HCT116 (cell line): ENCODE measurements at places on chromosomes 5 and 9.
A peak's percentile ranks its signal among the peaks of the same experiment; 100 is the strongest.

GRCh38 chr5:56763182-56763581 lies 52.2 kb upstream of the MAP3K1 start:
- no peak for DNase-seq

DNA sequence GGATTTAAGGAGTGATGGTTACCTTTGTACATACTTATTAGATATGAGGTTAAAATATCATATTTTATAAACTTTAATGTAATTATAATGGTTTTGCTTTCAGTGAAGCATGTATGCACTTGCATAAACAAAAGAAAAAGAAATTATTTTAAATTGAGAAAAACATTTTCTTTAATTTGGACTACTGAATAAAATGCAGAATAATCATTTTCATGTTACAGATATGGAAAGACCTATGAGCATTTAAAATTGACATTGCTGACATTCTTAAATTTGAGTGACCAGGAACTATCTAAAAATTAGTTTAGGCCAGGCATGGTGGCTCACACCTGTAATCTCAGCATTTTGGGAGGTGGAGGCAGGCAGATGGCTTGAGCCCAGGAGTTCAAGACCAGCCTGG lies 49.2 kb downstream of the LIX1 start:
- DNase-seq, result no peak

GRCh38 chr9:108272349-108272899 lies 583.4 kb downstream of the ACTL7B start:
- DNase-seq, result peak; percentile 38

DNA sequence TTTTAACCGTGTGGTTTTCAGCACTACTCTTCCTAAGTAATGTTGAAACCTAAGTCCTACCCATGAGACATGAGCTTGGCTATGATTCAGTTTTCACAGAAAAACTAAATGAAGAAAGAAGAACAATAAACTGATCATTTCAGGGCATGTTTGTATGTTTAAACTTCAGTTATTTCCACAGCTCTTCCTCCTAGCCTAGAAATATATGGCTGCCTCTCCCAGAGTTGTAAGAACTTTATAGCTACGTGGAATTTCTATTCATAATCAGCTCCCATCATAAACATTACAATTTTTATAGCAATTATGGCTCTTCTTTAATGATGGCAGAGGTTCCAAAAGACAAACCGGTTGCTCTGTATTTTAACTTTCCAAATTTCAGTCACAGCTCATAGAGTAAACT lies 314.7 kb upstream of the ADAMTSL1 start:
- no peak for DNase-seq

- DNase-seq, result no peak
Measured at GRCh38 chr9:37300620-37301019, 121.9 kb upstream of the GRHPR start.

- no peak for DNase-seq
Measured at GRCh38 chr9:128838338-128838737, 8.7 kb upstream of the SPOUT1 start.

DNA sequence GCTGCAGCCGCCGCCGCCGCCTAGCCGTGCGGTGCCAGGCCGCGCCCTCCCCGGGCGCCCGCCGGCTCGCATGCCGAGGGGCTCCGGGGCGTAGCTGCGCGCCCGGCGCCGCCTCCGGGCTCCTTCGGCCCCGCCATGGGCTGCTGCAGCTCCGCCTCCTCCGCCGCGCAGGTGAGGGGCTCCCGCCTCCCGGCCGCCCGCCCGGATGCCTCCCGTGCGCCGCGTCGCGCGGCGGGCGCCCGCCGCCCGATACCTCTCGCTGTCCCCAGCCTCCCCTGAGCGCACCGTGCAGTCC lies 230 bp downstream of the SLC44A1 start:
- DNase-seq, result no peak

GRCh38 chr5:72390836-72391235 lies 70.7 kb downstream of the PTCD2 start:
- no peak for DNase-seq

- DNase-seq, result no peak
Measured at GRCh38 chr9:84839541-84839940, 170.0 kb downstream of the NTRK2 start.

- DNase-seq, result no peak
Measured at GRCh38 chr9:70668751-70669150, 254.3 kb upstream of the KLF9 start.

DNA sequence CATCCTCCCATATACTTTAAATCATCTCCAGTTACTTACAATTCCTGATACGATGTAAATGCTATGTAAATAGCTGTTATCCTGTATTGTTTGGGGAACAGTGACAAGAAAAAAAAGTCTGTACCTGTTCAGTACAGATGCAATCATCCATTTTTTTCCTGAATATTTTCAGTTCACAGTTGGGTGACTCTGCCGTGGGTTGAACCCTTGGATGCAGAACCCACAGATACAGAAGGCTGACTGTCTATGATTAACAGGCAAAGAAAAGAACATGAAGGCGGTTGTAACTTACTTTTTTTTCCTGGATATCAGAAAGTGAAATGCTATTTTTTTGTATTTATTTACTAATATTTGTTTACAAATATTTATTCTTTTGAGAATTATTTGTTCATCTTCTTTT lies 33.2 kb downstream of the DAP start:
- no peak for DNase-seq

DNA sequence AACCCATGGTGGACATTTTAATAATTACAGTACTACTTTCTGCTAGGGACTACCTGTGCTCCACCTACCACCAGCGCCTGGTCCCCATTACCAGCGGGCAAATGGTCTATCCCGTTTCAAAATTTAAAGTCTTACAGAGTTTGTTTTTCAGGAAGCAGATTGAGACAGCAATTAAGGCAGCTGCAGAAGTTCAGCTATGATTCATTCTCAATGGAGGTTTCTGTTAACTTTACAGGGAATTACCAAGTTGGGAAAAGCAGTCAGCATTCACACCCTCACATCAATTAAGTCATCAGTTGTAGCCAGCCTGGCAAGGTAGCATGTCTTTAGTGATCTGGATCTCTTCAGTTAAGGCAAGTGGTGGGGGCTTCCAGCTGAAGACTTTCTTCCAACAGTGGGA lies 410.6 kb upstream of the DAB2 start:
- DNase-seq, result no peak

- no peak for DNase-seq
Measured at GRCh38 chr9:26870292-26870691, 22.3 kb downstream of the CAAP1 start.

DNA sequence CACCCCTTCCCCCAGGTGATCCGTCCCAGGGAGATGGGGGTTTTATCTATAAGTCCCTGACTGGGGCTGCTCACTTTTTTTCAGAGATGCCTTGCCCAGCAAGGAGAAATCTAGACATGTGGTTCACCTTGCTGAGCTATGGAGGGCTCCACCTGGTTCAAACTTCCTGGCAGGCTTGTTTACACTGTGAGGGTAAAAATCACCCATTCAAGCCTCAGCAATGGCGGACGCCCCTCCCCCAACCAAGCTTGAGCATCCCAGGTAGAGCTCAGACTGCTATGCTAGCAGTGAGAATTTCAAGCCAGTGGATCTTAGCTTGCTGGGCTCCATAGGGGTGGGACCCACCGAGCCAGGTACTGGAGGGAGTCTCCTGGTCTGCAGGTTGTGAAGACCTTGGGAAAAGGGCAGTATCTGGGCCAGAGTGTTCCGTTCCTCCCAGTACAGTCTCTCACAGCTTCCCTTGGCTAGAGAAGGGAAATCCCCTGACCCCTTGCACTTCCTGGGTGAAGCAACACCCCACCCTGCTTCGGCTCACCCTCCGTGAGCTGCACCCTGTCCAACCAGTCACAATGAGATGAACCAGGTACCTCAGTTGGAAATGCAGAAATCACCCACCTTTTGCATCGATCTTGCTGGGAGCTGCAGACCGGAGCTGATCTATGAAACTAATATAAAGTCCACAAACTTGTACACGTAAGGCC lies 231.7 kb downstream of the CTNND2 start:
- DNase-seq, result no peak

DNA sequence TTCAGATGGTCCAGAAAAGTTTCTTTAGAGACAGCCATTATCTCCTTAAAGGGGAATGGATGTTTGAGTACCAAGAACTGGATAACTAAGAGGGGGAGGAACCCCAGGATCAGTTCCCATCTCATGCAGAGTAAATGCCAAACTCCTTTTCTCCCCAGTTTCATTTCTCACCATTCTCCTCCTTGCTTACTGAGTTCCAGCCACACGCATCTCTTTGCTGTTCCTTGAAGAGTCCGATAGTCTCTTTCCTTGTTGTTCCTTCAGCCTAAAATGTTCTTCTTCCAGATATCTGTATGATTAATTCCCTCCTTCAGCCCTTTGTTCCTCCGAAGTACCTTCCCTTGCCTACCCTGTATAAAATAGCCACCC lies 30.0 kb downstream of the KDM4C start:
- DNase-seq, result no peak

DNA sequence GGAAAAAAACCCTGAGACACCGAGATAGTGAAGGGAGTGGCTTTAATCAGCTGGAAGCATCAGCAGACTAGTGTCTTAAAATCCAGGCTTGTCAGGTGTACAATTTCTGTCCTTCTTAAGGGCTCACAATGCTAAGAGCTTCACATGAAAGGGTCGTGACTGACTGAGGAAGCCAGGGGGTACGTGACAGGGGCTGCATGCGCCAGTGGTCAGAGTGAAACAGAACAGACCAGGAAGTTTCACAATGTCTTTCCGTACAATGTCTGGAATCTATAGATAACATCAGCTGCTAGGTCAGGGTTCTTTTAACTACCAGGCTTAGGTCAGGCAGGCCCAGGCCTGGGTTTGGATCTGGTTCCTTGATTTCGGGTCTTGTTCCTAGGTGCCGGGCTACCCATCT lies 253.0 kb downstream of the CDH10 start:
- DNase-seq, result no peak

GRCh38 chr9:113462781-113463286 lies 693 bp upstream of the RGS3 start:
- DNase-seq, result no peak

- no peak for DNase-seq
Measured at GRCh38 chr5:167961731-167962130, 329.7 kb upstream of the WWC1 start.

DNA sequence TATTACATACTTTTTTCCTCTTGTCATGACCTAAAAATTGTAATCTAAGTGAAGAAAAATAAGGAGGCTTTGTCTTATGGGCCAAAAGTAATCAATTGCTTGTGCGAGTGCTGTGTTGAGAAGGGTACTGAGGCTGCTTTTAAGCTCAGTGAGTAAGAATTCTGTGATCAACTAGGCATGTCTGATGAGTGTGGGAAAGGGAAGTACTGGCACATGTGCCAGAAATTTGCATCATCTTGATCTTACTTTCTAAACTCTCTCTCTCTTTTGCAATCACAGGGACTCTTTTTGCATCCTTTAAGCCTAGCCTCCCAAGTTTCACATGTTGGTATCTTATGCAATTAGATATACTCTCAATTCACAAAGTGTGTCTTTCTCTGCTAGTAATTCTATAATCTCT lies 329.9 kb downstream of the KIF4B start:
- no peak for DNase-seq

DNA sequence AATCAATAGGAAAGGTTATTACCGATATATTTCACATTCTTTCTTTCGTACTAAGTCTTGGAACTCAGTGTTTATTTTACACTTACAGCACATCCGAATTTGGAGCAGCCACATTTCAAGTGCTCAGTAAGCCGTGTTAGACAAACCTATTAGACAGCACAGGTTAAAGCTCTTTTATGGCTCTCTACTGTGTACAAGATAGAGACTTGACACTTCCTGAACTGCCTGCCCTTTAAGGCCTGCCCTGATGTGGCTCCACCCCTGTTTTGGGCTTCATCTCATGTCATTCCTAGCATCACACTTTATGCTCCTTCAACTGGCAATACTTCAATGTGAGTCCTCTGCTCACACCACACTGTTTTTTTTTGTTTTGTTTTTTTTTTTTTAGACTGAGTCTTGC lies 23.5 kb upstream of the SUSD1 start:
- DNase-seq, result no peak

DNA sequence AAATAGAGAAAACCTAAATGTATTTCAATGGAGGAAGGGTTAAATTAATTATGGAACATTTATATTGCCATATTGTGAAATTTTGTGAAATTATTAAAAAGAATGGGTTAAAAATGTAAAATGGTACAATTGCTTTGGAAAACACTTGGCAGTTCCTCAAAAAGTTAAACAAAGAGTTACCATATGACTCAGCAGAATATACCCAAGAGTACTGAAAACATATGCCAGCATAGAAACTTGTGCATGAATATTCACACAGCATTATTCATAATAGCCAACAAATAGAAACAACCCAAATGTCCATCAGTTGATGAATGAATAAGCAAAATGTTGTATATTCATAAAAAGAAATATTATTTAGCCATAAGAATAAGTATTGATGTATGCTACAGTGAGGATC lies 181.0 kb upstream of the MAST4 start:
- no peak for DNase-seq

DNA sequence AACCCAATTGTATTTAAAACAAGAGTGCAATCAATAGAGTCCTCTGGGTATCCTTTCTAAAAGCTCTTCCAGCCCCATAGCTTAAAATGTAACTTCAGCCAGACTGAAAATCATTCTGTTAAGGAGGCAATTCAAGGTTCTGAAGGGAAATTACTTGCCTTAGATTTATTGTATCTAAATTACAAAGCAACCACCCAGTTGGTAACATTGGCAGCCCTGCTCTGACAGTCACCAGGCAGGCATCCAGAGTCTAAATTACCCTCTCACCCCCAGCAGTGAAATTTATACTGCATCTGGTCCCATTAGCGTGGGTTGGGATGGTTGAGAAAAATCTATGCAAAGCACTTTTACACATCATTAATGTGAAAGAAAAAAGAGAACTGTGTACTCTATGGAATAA lies 514.7 kb downstream of the MTRR start:
- no peak for DNase-seq

- DNase-seq, result peak; percentile 75
Measured at GRCh38 chr5:60287174-60287771, 393.7 kb upstream of the PDE4D start.
